ENCODE measurements at places on chromosomes 4 and X.

DNA sequence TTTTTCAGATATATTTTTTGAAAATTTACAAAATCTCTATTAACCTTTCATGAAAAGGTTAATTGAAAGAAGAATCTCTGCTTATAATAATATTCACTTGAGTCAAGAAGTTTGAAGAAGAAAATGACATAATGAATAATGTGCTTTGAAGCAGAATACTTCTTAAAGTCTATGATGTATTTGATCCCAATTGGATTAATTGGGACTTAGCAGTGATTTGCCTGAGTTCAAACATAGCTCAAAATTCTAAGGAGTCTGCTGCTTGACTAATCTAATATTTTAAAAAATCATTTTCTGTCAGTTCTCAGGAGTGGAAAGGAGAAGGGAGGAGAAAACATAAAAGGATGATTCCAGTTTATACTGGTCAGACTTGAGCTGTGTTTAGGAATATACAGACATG is 1150.4 kb upstream of the INTU start:
- no peak for DNase-seq

- DNase-seq, result no peak
Measured at GRCh38 chr4:4640692-4641091, 98.8 kb upstream of the STX18 start.

DNA sequence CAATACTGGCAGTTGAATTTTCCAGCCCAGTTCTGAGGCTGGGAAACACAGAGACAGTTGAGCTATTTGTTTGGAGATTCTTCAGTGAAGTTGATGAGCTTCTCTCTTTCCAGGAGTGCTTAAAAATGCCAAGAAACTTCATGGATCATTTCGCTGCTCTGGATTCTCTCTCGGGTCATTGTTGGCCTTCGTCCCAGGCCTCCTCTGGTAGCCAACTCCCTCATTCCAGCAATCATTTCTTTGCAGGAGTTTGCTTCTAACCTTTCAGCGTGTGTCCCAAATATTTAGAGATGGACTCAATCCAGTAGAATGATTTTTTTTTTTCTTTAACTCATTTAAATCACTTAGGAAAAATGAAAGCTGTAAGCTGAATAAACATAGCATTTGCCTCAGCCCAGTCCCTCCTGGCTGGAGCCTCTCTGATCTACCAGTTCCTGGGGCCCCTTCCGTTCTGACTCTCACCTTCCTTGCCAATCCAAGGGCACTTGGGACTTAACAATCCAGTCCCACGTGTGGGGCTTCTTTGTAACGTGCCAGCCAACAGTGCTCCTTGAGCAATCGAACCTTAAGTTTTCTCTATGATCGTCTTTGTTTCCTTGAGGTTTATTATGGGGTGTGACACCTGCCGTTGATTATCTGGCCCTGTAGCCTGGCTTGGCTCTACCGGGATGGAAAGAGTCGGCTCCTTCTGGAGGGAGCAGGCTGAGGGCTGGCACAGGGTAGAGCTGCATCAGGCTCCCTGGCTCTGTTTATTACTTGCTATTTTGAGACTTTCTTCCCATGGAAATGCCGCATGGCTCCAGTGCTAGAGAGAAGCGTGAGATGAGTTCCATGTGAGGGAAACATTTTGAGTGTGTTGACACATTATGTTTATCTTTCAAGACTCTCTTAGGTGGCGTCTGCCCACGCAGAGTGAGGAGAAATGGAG is 80.4 kb upstream of the GPC4 start:
- DNase-seq, result no peak

DNA sequence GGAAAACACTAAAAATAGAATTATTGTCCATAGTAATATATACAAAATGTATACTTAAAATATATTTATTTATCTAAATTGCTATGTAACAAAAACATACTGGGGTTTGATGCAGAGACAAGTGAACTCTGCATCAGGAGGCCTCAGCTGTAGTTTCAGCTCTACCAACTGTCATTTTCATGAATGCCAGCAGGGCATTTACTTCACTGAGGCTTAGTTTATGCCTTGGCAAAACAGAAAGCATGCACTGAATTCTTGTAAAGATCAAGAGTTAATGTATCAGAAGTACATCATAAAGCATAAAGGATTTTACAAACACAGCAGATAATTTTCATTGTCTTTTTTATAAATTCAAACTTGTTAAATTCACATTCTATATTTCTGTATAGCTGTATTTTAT is 577.0 kb downstream of the C4orf33 start:
- no peak for DNase-seq

GRCh38 chr4:126411047-126411446 is 1096.3 kb downstream of the FAT4 start:
- DNase-seq, result no peak

- DNase-seq, result no peak
Measured at GRCh38 chrX:20438871-20439526, 172.3 kb upstream of the RPS6KA3 start.

DNA sequence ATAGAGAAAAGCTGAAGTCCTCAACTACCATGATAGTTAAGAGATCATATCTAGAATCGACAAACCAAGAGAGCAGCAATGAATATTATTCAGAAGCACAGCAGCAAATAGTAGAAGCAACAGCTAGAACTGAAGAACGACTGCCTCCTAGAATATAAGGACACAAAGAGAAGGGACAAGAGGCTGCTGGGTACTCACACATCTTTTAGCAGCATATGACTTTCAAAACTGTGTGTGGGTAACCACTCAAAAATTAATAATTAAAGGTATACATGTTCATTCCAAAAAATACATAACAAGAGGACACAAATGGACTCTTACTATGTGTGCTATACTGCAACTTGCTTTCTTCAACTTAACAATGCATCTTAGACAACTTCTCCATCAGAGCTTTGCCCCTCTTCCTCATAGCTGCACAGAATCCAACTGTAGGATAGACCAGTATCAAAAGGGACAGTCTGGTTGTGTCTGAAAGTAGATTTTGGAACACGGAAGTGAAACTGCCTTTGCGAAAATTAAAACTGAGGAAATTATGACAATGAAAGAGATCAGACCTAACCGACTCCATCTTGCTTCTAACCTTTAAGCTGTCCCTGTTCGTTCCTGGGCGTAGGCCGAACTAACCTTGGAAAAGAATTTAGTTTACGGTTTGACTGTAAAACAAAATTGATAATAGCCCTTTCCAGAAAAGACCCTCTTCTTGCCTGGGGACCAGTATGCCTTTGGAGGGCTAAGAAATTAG is 125.7 kb downstream of the SH3KBP1 start:
- DNase-seq, result no peak
